Dermis microvascular lymphatic vessel endothelial cell (primary cell): ENCODE measurements at places on chromosomes 1 and 21. TPM values are rescaled to one million over a fixed set of nuclear protein-coding genes. Genes with fewer than 3 reads are reported as not detected.

The CACNA1S gene
- total RNA-seq, result not detected in 2 replicates

GRCh38 chr1:105700723-105701122, 1355.8 kb upstream of the PRMT6 start:
- DNase-seq, result no peak

GRCh38 chr1:227002531-227003049, 62.5 kb downstream of the COQ8A start:
- no peak for DNase-seq

DNA sequence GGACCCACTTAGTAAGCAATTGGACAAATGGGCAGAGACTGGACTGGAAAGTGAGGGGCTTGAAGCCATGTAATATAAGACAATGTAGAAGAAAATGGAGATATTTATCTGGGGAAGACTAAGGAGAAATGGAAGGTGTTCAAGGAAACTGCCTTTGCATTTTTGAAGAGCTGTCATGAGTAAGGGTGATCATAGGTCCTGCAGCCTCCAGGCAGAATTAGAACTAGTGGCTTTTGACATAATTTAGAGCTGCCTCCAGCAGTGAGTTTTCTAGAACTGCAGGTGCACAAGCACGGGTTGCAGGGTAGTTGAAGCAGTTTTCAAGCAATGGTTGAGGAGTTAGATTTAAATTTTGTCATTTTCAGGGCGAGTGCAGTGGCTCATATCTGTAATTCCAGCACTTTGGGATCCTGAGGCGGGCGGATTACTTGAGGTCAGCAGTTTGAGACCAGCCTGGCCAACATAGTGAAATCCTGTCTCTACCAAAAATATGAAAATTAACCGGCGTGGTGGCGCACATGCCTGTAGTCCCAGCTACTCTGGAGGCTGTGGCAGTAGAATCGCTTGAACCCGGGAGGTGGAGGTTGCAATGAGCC, 3.7 kb upstream of the CDC14A start:
- no peak for DNase-seq

GRCh38 chr1:236762410-236762809, 32.7 kb upstream of the MTR start:
- peak; percentile 39 for DNase-seq

DNA sequence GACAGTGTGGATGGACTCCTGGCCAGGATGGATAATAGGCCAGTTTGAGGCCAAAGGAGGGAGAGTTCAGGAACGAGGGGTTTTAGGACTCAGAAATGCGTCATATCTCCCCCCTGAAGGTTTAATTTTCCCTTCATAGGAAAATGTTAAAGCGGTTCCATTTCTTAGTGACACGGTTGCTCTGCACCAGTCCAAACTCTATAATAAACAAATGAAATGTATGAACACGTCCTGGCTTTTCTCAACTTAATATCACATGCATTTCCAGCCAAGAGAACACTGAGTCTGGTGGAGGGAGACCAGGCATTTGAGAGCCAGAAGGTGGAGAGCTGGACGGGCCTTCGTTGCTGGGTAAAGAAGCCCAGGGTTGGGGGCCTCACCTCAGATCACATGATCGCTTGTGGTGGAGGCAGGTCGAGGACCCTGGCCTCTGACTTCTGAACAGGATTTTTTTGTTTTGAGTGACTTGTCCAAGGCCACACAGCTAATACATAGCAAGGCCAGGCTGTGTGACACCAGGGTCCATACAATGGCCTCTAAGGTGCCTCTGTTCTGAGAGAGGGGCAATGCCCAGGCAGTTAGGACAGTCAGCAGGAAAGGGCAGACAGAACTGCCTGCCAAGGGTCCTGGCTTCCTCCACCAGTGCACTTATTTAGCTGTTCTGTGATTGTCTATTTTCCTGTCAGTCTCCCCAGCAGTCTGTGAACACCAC, 11.4 kb downstream of the SLC1A7 start:
- no peak for DNase-seq

- peak; percentile 35 for DNase-seq
Observed at GRCh38 chr1:244437086-244437468, 14.6 kb downstream of the ADSS2 start.
